ENCODE measurements at places on chromosomes 6 and 20.
A peak's percentile ranks its signal among the peaks of the same experiment; 100 is the strongest.

DNA sequence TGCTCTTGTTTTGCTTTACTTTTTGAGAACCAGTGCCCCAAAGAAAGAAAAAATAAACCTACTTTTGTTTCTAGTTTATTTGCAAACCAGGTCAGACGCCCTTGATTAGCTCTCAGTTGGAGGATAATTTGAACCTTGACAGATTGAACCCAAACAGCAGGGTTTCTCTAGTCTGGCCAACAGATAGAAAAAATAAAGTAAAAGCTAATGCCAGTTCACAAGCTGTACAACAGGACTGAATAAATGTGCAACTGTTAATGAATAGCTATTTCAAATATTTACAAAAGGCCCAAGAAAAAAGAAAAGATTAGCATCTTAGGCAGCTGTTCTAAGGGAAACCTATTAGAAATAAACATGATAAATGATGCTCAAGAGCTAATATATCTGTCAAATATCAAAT, 331.8 kb downstream of the CDKAL1 start:
- no peak for DNase-seq

DNA sequence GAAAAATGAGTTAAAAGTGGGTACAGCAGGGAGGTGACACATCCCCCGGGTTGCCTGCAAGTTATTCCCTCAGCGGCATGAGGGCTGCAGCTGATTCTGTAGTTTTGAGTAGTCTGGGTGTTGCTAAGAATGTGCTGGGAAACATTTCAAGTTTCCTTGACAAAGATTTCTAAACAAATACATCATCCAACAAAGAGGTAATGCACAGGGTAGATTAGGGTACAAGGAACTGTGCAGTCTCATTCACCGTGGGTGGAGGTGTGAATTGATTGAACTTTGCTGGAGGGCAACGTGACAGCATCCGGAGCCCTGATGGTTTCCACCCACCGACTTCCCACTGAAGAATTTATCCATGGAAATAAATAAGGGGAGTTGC, 21.8 kb downstream of the CASS4 start:
- DNase-seq = no peak

GRCh38 chr20:62122654-62123449, 577 bp downstream of the LSM14B start:
- no peak for DNase-seq

- DNase-seq = no peak
Observed at GRCh38 chr6:32716396-32716795, 24.8 kb upstream of the HLA-DQA2 start.

- no peak for DNase-seq
Observed at GRCh38 chr6:150391890-150392289, 23.1 kb downstream of the IYD start.

DNA sequence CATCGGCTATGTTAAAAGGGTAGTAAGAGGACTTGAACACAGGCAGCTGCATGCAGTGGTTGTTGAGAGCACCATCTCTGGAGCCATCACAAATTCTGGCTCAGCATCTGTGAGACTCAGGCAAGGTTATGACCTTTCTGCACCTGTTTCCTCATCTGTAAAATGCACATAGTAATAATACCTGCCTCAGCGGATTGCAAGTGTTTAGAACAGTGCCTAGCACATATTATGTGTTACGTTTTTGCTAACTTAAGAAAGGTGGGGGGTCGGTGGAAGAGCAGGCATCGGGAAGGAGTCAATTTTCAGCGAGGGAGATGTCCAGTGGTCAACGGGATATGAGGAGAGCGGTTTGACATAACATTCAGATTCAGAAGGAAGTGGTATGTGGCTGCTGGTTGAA, 2.9 kb downstream of the LY6G5C start:
- DNase-seq = no peak

- peak; percentile 43 for DNase-seq
Observed at GRCh38 chr6:111482188-111482958, 645 bp downstream of the REV3L start.

- DNase-seq = no peak
Observed at GRCh38 chr20:23199356-23199755, 113.2 kb upstream of the CD93 start.

- no peak for DNase-seq
Observed at GRCh38 chr6:129661536-129662405, 48.2 kb downstream of the ARHGAP18 start.

GRCh38 chr6:73516514-73517489, 4.0 kb downstream of the EEF1A1 start:
- DNase-seq = no peak

GRCh38 chr6:15153191-15153590, 92.7 kb upstream of the JARID2 start:
- DNase-seq = no peak

DNA sequence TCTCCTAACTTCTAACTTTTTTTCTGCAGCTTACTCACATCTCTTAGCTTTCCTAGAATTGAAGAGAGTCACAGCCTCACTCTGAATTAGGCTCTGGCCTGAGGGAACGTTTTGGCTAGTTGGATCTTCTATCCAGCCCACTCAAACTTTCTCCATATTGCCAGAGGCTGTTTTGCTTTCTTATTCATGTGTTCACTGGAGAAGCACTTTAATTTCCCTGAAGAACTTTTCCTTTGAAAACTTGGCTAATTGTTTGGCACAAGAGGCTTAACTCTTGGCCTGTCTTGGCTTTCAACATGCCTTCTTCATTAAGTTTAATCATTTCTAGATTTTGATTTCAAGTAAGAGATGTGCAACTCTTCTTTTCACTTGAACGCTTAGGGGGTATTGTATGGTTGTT, 138.2 kb upstream of the PLCB4 start:
- DNase-seq = no peak

DNA sequence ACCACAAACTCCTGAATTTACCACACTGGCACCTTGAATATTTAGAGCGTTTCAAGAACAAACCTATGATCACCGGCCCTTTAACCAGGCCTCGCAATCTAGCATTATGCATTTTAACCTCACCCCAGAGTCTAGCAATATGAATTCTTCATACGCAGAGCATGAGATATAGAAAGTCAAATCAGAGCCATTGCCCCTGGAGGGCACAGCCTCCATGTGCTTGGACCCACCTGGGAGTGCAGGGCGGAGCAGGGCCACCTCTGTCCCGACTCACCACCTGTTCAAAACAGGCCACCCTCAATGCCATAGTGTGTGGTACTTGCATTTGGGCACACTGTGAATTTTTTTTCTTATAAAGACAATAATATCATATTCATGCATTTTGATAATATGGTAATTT, 19.5 kb upstream of the AFDN start:
- no peak for DNase-seq

DNA sequence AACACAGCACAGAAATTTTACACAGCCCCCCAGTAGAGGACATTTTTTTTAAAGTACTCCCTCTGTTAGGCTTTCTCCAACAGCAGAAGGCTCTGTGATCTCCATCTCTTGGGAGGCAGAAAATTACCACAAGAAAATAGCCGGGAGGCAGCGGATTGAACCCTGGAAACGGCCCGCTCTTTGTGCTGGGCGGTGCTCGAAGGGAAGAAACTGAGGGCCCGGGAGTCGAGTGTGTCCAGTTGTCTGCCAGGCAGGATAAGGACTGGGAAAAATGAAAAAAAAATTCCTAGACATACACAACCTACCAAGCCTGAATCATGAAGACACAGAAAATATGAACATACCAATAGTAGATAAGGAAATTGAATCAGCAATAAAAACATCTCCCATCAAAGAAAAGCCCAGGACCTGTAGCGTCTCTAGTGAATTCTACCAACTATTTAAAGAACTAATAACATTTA, 31.5 kb downstream of the POM121L2 start:
- no peak for DNase-seq
